ENCODE measurements at places on chromosomes 2 and 18.

DNA sequence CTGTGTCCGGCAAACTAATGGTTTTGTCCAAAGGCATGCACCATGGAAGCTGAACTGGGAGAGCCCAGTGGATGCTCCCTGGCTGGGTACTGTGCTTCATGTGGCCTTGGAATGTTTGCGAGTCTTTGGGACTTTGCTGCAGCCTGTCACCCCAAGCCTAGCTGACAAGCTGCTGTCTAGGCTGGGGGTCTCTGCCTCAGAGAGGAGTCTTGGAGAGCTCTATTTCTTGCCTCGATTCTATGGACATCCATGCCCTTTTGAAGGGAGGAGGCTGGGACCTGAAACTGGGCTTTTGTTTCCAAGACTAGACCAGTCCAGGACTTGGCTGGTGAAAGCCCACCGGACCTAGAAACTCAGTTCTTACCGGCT is 1.7 kb downstream of the MARS2 start:
- DNase-seq, result no peak

DNA sequence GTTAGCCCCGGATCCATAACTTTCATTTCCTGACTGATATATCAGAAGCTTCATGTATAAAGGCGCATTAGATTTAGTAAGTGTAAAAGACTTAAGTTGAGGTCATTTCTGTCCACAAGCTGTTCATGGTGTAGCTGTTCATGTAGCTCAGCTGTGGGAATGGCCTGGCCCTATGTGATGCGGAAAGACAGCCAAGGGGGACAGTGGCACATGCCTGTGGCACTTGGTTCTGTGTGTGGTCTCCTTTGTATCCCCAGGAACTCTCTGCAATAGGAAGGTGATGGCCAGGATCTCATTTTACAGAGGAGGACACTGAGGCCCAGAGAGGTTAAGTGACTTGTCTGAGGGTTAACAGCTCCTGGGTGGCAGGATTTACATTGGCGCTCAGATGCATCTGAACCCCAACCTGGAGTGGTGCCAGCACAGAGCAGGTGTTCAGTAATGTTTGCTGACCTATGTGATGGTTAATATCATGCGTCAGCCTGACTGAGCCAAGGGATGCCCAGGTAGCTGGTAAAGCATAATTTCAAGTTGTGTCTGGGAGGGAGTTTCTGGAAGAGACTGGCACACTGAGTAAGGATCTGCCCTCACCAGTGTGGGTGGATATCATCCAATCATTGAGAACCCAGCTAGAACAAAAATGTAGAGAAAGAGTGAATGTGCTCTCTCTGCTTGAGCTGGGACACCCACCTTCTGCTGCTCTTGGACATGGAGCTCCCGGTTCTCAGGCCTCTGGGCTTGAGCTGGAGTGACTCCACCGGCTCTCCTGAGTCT is 25.4 kb downstream of the HPCAL1 start:
- DNase-seq, result peak; percentile 91

DNA sequence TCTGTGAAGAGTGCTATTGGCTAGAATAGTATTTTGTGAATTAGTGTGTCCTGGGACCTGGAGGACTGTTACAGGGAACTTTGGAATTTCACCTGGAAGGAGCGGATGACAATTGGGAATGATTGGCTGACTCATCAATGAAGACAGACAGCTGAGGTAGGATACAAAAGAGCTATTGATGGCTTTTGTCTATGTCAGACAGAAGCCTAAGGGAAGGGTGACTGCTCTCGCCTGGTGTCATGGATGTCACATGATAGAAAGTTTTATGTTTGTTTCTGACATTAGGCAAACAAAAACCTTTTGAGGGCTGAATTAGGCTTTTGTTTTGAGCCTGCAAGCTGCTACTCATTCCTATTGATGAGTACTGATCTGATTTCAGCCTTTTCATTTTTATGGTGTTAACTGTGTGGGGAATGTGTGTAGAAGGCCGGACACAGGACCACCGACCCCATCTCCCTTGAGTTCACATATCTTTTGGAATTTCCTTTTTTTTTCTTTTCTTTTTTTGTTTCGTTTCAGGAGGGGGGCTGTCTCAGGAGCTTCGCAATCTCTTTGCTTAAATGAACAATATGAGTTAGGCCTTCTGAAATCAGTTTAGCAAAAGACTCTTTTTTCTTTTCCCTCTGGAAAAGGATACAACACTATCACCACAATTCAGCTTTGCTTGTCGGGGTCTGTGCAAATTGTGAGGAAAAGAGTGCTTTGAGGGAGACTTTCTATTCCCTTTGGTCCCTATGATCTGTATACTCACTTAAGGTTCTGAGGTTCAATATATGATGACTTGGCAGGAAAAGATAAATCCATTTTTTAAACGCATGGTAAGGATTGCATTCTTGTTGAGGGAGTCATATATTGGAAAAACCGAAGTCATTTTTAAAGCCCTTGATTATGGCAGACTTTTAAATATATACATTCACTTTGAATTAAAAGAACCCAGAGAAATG is 207.9 kb upstream of the FIGN start:
- no peak for DNase-seq

- DNase-seq, result peak; percentile 29
Observed at GRCh38 chr2:49616800-49617199, 462.5 kb upstream of the FSHR start.

DNA sequence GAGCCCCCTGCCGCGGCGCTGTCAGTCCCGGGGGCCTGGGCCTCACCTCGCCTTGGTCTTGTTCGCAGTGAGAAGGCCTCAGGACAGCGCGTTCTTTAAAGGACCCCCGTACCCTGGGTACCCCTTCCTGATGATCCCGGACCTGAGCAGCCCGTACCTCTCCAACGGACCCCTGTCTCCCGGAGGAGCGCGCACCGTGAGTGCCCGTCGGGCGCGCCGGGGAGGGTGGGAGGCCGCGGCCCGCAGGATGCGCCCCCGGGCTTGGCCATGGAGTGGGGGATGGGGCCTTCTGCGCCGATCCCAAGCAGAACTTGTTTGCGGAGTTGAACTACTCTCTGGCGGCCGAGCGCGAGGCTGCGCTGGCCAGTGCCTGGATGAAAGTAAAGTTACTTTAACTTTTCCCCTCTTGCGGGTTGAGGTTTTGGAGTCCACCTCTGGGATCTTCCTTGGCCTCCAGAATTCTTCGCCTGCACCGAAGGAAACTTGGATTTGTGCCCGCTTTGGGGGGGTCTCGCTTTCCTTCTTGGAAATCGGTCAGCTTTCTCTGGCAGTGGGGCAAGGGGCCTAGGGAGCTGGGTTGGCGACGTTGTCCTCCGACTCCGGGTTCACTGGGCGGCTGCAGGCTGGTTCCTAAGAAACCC is 1.2 kb downstream of the TCF7L1 start:
- DNase-seq, result no peak

- no peak for DNase-seq
Observed at GRCh38 chr2:164464376-164464775, 156.9 kb downstream of the GRB14 start.

DNA sequence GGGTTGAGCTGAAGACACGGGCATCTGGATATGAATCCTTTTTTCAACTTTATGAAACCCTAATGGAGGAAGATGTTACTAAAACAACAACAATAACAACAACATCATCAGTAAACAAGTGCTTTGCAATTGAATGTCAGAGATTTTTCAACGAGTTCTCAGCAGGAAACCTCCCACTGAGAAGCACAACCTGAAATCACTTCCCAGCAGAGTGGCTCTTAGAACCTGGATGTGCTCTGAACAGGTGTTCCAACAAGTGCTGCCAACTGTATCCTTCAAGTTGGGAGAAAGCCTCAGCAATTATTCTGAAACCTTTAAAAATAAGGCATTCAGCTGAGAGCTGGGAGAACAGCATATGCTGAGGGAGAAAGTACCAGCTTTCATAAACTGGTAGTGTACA is 1622.7 kb upstream of the CELF4 start:
- no peak for DNase-seq

- no peak for DNase-seq
Observed at GRCh38 chr2:68767031-68767961, 32.7 kb downstream of the ARHGAP25 start.

Data from SHP77 (cell line).